ENCODE measurements at places on chromosomes 5 and 9. TPM values are rescaled to one million over a fixed set of nuclear protein-coding genes. Genes with fewer than 3 reads are reported as not detected.
A peak's percentile ranks its signal among the peaks of the same experiment; 100 is the strongest.

PRXL2C gene
- total RNA-seq, result 12.4 TPM

PDLIM4 gene
- not detected for total RNA-seq

DNA sequence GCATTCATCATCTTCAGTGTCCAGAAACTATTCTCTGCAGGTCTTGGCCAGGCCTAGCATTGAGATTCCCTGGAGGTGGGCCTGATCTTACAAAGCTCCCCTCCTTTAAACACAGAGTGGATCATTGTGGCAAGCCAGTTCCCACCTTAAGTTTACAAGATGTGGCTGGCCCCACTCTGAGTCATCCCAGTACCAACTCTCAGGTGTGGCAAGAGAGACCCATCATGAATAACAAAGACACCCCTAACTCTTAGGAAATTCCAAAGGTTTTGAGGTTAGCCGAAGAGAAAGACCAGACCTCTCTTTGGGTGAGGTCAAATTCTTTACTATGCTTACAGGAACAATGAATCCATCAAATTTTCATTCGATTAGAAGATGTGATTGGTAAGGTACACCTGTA, 78.2 kb downstream of the RFK start:
- H3K27ac ChIP-seq, result no peak overlapping the region
- H3K27me3 ChIP-seq, result no peaks in the 10 kb centered on the region
- H3K4me1 ChIP-seq, result no peaks in the 10 kb centered on the region
- H3K4me3 ChIP-seq, result no peak overlapping the region

DNA sequence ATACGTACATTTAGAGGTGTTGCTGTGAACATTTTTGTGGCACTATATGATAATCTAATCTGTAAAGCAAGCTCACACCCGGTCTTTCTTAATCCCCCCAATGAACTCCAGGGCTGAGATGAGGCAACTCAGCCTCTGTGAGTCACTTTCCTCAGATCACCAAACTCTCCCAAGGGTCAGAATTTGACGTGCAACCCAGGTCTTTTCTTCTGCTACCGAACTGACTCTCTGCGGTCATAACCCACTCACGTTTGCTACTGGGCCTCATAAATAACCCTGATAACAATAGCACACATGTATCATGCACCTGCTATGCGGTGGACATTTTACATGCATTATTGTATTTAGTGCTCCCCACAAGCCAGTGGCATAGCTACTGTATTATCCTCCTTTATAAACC, 153.1 kb downstream of the DROSHA start:
- H3K27ac ChIP-seq, result no peak overlapping the region
- H3K27me3 ChIP-seq, result no peaks in the 10 kb centered on the region
- DNase-seq, result no peak
- H3K36me3 ChIP-seq, result no peaks in the 10 kb centered on the region
- no peaks in the 10 kb centered on the region for H3K4me1 ChIP-seq
- no peak overlapping the region for H3K4me3 ChIP-seq

GRCh38 chr9:114372921-114373448, 14.8 kb downstream of the AKNA start:
- H3K27me3 ChIP-seq, result no peaks in the 10 kb centered on the region
- H3K4me3 ChIP-seq, result no peak overlapping the region
- peaks cover 96% of the 10 kb centered on the region for H3K4me1 ChIP-seq
- peak overlapping the region; percentile 79 for H3K27ac ChIP-seq

- H3K4me1 ChIP-seq, result no peaks in the 10 kb centered on the region
- no peak overlapping the region for H3K4me3 ChIP-seq
- no peak overlapping the region for H3K27ac ChIP-seq
- no peaks in the 10 kb centered on the region for H3K36me3 ChIP-seq
- H3K27me3 ChIP-seq, result no peaks in the 10 kb centered on the region
Measured at GRCh38 chr5:32625106-32625505, 39.7 kb downstream of the SUB1 start.

- no peaks in the 10 kb centered on the region for H3K4me1 ChIP-seq
- no peak overlapping the region for H3K4me3 ChIP-seq
- no peaks in the 10 kb centered on the region for H3K27me3 ChIP-seq
- H3K36me3 ChIP-seq, result peaks cover 6% of the 10 kb centered on the region
- no peak for DNase-seq
- H3K27ac ChIP-seq, result no peak overlapping the region
Measured at GRCh38 chr9:33106827-33107621, 30.6 kb upstream of the SMU1 start.

NEUROG1 gene
- total RNA-seq, result not detected

MYMK gene
- not detected for total RNA-seq

DNA sequence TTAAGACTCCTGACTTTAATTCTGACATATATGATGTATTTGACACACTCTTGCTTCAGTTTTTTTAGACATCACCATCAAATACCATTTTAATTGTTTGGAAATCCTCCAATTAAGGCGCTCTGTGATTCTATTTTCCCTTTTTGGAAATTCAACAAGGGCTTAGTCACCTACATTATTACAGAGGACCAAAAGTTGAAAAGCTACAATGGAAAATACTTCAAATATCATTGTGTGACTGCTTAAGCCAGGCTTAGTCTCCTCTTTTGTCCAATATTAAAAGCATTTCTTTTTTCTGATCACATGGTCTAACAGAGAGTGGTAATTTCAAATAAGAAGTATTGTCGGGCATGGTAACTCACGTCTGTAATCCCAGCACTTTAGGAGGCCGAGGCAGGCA, 160.3 kb downstream of the CEMIP2 start:
- no peaks in the 10 kb centered on the region for H3K27me3 ChIP-seq
- H3K27ac ChIP-seq, result no peak overlapping the region
- no peaks in the 10 kb centered on the region for H3K36me3 ChIP-seq
- DNase-seq, result no peak
- no peaks in the 10 kb centered on the region for H3K4me1 ChIP-seq

- no peak for DNase-seq
- H3K27me3 ChIP-seq, result no peaks in the 10 kb centered on the region
- H3K4me3 ChIP-seq, result no peak overlapping the region
- no peaks in the 10 kb centered on the region for H3K4me1 ChIP-seq
- H3K36me3 ChIP-seq, result no peaks in the 10 kb centered on the region
Measured at GRCh38 chr5:133531178-133531577, 81.2 kb downstream of the FSTL4 start.

GRCh38 chr5:175609526-175609925, 48.3 kb upstream of the HRH2 start:
- H3K27me3 ChIP-seq, result no peaks in the 10 kb centered on the region
- H3K36me3 ChIP-seq, result no peaks in the 10 kb centered on the region
- H3K27ac ChIP-seq, result no peak overlapping the region

DNA sequence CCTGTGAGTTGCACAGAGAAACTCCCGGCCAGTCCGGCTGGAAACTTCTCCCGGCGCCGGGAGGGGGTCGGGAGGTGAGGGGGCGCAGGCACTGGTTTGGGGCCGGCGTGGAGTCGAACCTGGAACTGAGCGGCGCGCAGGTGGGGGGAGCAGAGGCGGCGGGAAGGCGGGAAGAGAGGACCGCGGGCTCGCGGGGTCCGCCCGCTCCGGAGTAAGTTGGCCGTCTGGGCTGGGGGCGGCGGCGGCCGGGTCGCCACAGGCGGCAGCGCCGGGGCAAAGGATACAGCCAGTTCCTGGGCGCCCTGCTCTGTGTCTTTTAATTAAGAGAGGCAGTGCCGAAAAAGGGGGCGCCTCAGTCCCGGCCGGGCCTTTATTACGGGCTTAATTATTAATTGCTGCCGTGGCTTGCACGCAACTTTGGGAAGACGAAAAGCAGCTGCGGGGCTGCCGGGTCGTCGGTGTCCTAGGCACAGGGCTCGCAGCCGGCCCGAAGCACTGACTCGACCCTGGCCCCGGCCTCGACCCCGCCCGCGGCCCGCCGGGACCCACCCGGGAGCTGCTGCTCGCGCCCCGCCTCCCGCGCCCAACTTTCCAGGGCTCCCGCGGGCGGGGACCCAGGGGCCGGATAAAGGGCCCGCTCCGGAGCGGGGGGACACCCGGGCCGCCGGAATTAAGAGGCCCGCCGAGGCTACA, 1.1 kb downstream of the NTNG2 start:
- H3K4me3 ChIP-seq, result no peak overlapping the region
- H3K36me3 ChIP-seq, result no peaks in the 10 kb centered on the region
- DNase-seq, result peak; percentile 3

- H3K27ac ChIP-seq, result no peak overlapping the region
- DNase-seq, result no peak
- no peak overlapping the region for H3K4me3 ChIP-seq
- H3K4me1 ChIP-seq, result peaks cover 13% of the 10 kb centered on the region
- H3K27me3 ChIP-seq, result no peaks in the 10 kb centered on the region
Measured at GRCh38 chr5:81755320-81755719, 4.4 kb upstream of the SSBP2 start.

HAVCR2 gene
- 2.7 TPM for total RNA-seq

DNA sequence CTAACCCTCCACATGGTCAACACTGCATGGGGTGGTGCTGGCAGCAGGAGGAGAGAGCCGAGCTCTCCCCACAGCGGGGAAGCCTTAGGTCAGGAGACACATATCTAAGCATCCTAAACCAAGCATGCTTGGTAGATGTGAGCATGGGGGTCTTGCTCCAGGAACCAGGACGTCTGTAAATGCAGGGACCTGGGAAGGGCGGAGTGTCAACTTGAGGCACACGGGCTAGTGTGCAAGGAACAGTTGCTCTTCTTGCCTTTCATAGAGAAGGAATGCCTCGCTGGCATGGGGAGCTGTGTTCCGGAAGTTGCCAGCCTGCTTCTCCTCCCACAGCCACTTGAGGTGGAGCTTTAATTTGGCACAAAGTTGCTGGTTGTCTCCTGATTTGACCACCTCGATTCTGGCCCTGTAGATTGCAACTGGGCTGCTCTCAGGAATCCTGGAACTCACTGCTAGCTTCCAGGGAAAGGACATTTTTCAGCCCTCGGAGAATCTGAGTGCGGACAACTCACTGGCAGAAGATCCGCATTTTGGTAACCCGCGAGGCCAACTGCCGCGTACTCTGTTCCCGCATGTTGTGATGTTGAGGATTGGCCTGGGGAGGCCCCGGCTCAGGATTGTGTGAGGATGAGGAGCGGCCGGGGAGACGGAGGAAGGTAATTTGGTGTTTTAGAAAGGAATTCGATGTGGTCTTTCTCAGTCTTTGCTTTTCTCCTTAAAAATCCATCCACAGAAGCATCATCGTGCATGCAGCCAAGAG, 370.3 kb upstream of the IRX1 start:
- H3K27ac ChIP-seq, result no peak overlapping the region
- no peak for DNase-seq
- H3K36me3 ChIP-seq, result no peaks in the 10 kb centered on the region
- no peaks in the 10 kb centered on the region for H3K27me3 ChIP-seq
- no peaks in the 10 kb centered on the region for H3K4me1 ChIP-seq

- no peak overlapping the region for H3K27ac ChIP-seq
- H3K27me3 ChIP-seq, result no peaks in the 10 kb centered on the region
- peaks cover 14% of the 10 kb centered on the region for H3K4me1 ChIP-seq
- no peaks in the 10 kb centered on the region for H3K36me3 ChIP-seq
- no peak overlapping the region for H3K4me3 ChIP-seq
- no peak for DNase-seq
Measured at GRCh38 chr9:77848404-77848803, 183.2 kb downstream of the GNAQ start.

DNA sequence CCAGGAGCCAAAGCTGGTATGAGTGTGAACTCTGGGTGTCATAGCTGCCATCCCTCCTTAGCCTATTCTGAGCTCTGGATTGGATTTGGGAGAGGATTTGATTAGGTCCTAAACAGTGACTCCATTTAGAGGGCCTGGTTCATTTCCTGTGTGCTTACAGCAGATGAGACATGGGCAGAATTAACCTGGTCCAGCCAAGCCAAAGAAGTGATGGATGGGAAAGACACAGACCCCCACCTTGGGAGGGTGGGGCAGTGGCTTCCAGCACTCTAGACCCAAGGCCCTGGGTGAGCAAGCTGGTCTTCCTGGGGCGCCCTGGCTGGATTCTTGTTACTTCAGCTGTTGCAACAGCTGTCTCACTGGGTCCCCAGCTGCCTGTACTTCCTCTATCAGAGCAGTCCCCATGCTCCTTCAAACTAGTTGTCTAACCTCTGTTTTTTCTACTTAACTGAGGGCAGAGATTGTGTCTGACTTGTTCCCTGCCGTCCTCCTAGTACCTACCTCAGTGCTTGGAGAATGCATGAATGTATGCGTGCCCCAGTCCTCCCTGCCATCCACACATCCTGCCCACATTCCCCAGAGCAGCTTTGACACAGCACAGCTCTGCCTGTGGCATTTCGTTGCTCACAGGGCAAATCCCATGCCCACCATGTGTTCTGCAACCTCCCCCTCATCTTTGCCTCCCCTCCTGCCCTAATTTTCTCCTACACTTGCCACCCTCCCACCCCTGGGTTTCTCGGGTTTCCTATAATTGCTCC, 115.9 kb downstream of the RGS3 start:
- H3K36me3 ChIP-seq, result peaks cover 5% of the 10 kb centered on the region
- H3K4me1 ChIP-seq, result peaks cover 62% of the 10 kb centered on the region

- no peak overlapping the region for H3K4me3 ChIP-seq
- no peaks in the 10 kb centered on the region for H3K36me3 ChIP-seq
- H3K27me3 ChIP-seq, result no peaks in the 10 kb centered on the region
- no peak overlapping the region for H3K27ac ChIP-seq
- H3K4me1 ChIP-seq, result no peaks in the 10 kb centered on the region
Measured at GRCh38 chr9:100370064-100370723, 17.5 kb upstream of the TEX10 start.

HARS2 gene
- total RNA-seq, result 61.6 TPM

- H3K4me3 ChIP-seq, result peak within 1 kb of the TSS; percentile 65
- no peak within 1 kb of the TSS for H3K27ac ChIP-seq
- no peaks in the 10 kb centered on the region for H3K27me3 ChIP-seq
- peaks cover 13% of the 10 kb centered on the region for H3K4me1 ChIP-seq
- peak; percentile 60 for DNase-seq
Measured at GRCh38 chr5:138752951-138753793, at the start of gene CTNNA1. CTNNA1 (plus strand) TSS chr5:138753425; CDS start chr5:138781925, 28,500 bp downstream.

SH3TC2 gene
- total RNA-seq, result not detected

- peak overlapping the region; percentile 45 for H3K4me3 ChIP-seq
- no peak overlapping the region for H3K27ac ChIP-seq
- H3K36me3 ChIP-seq, result no peaks in the 10 kb centered on the region
Measured at GRCh38 chr9:127396253-127396807, 639 bp upstream of the SLC2A8 start.

GRCh38 chr9:15182101-15182551, 124.9 kb downstream of the TTC39B start:
- H3K36me3 ChIP-seq, result peaks cover 42% of the 10 kb centered on the region
- H3K4me1 ChIP-seq, result no peaks in the 10 kb centered on the region
- H3K4me3 ChIP-seq, result no peak overlapping the region
- no peaks in the 10 kb centered on the region for H3K27me3 ChIP-seq
- DNase-seq, result no peak

- H3K4me1 ChIP-seq, result no peaks in the 10 kb centered on the region
- H3K27me3 ChIP-seq, result no peaks in the 10 kb centered on the region
- no peaks in the 10 kb centered on the region for H3K36me3 ChIP-seq
- no peak overlapping the region for H3K4me3 ChIP-seq
- H3K27ac ChIP-seq, result no peak overlapping the region
Measured at GRCh38 chr5:849651-850301, 1.0 kb downstream of the ZDHHC11 start.

MRPL50 gene
- total RNA-seq, result 23.0 TPM

All from CD4-positive, alpha-beta memory T cell (primary cell).